ENCODE measurements at places on chromosomes 13 and 19.

DNA sequence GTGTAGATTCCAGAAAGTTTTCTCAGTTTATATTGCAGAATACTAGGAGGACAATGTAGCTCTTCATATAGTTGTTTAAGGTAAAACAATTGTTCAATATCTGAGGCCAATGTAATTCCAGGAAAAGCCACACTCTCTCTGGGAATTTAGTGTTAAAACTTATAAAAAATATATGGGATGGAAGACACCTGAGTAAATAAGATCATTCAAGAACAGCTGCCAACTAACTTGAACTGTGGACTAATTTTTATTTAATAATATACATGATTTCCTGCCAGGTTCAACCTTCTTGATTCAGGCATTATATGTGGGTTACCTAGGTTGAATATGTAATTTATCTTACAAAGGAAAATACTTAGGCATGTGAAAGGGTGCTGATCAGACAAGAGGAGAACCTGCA lies 841.1 kb upstream of the PRR20A start:
- DNase-seq: no peak

DNA sequence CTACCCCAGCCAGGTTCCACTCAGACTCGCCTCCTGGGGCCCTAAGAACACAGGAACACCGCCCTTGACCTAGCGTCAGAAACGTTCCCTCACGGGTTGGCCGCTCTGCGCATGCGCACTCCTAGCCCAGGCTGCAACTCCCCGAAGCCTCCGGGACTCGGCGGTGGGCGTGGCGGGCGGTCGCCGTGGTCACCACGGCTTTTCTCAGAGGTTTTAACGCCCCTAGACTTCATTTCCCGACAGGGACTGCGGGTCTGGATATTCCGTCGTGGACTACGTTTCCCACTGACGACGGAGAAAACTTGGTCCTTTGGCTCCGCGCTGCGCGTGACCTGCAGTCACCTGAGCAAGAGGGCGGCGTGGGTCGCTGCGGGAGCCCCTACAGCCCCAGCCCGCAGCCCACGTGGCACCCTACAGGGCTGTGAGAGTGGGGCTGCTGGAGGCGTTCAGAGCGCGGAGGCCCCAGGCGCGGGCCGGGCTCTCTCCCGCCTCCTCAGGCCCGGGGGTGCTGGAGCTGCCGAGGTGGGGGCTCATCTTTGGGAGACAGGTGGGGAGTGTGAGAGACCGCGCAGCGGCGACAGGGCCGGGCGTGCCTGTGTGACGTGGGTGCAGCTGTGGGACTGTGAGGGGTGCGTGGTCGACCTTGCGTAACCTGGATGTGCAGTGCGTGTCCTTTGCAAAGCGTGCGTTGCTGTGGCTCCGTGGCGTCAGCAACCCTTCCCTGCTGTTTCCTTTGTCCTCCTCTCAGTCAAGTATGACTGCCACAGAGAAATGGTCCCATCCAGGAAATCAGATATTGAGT lies 38.0 kb upstream of the ZNF573 start:
- DNase-seq: no peak

DNA sequence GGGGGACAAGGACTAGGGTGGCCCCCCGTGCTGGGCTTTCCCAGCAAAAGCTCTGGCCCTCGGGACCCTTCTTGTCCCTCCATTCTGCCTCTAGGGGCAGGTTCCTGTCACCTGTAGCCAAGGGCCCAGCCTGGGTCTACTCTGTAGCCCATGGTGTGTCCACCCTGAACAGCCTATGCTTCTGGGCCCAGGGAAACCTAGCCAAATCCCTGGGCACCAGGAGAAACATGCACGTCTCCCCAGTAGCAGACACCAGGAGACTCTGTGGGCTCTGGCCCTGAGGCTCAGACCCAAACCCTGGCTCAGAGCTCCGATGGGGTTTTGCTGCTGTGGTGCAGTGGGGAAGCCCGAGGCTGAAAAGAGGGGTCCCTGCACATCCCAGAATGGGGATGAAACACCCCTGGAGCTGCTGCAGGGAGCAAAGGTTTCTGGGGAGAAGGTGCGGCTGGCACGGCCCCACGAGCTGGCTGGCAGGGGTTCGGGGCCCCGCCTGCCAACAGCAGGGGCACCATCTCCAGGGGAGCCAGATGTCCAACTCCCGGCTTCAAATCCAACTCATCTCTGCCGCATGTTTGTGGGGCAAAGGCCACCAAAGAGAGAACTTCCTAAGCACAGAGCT lies 18.2 kb downstream of the CEBPG start:
- DNase-seq: no peak

- DNase-seq: no peak
Measured at GRCh38 chr19:13604902-13605586, 98.8 kb upstream of the CACNA1A start.

DNA sequence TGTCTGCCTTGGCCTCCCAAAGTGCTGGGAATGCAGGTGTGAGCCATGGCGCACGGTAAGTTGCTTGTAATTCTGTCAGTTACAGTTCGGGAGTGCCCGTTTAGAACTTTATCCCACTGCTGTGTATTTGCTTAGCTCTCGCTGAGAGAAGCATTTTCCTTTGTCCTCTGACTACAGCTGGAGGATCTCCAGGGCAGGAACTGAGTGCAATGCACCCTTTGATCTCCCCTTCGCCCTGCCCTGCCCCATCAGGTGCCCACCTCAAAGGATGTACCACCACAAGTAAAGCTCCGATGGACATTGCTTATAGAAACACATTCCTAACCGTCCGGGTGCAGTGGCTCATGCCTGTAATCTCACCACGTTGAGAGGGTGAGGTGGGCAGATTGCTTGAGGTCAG lies 6.5 kb downstream of the BRME1 start:
- no peak for DNase-seq

DNA sequence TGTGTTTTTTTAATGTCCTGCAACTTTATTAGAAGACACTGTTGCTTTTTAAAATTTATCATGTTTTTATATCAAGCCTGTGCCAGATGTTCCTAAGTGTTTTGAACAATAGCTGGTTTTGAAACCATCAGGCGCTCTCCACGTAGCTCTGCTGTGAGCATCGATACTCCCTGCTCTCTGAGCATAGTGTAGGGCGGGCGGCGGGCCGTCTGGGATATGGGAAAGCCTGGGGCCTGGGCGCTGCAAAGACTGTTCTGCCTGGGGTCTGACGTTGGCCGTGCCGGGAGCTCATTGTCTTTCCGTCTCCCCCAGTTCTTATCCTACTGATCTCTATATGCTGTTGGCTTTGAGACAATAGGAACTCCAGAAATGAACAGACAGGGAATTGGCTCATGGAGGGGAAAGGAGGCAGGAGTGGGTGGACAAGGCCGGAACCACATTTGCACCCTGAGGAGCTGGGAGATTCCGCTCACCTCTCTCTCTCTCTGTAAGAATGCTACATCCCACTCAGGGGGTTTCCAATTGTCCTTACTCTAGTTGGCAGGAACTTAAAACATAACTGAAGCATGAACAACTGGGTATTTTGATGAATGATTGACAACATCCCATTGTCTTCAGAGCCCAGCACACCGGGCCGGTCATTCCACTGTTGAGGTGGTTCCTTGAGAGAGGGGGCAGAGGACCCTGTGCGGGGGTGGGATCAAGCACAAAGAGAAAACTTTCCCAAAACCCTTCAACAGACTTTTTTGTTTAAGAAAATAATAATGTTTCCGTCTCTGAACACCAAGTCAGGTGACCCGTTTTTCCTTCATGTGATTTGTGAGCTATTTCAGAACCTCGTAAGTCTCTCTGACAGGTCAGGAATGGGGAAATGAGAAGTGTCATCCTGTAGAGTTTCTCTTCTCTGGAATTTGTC lies 64.7 kb downstream of the COL4A2 start:
- DNase-seq: no peak

DNA sequence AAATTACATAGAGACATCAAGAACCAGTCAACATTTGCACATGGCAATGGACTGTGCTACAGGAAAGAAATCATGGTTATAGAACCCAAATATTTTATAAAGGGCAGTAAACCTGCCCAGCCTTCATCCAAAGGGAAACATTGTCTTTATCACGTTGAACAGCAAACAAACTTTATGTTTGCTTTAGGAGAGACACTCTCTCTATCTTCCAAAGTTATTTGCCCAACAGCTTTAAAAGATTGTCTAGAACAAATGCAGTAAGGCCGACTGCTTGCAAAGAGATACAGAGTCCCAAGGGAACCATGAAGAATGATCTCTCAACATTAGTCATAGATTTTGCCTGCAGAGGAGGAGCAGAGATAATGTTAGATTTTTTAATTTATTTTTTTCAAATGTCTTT lies 1323.5 kb upstream of the SLC10A2 start:
- DNase-seq: no peak

DNA sequence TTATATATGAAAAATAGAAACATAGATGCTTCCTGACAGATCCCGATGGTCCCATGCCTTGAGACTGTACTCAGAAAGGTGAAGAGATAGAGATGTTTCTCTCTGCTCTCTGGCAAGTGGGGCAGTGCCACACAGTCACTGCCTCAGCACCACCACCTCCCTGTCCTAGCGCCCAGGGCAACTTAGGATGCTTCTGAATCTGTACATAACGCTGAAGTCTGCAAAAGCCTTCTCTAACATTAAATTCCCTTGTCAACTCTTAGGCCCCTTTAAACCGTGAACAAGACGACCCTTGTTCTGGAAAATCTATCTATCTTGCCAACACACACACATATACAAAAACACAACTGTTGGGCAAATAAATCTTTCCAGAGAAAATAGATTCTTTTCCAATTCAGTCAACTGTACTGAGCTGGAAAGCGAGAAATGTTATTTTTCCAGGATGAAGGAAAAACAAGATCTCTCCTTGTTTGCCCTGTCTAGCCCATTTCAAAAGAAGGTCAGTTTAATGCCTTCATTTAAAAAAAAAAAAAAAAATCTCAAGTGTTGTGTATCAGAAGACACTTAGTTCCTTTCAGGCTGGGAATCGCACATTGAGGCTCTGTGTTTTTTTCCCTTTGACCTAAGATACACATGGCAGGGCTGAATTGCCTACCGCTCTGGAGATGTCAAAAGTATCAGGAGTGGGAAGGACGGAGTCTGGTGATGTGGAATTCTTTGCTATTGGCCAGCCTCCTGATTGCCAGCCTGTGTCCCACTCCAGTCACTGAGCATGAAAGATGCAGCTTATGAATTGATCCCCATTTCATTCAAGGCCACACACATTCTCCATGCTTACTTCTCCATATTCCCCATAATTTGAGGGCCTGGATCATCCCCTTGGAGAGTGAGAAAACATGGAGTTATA lies 241.4 kb downstream of the LACC1 start:
- no peak for DNase-seq

GRCh38 chr19:14405758-14406644 lies 13.1 kb downstream of the DDX39A start:
- DNase-seq: peak; percentile 85

DNA sequence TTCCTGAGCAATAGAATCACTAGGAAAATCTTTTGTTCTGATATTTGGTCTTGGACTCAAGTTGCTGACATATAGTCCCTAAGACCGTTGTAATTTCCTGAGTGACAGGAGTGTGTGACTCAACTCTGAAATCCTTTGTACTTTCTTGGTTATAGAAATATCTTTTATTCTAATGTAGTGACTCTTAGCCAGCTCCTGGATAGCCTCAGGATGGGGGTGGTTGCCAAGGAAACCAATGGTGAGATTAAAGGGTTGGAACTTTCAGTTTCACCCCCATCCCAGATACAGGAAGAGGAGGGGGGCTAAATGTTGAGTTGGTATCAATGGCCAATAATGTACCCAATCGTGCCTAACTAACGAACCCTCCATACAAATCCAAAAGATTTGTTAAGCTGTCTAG lies 41.8 kb downstream of the MBD3L2B start:
- DNase-seq: no peak
